Stimulated activated CD8-positive, alpha-beta memory T cell treated with anti-CD3 and anti-CD28 coated beads, Interleukin-4, amount 100 ng/mL, for 48 hours (primary cell): ENCODE measurements at places on chromosomes 1 and 21.

DNA sequence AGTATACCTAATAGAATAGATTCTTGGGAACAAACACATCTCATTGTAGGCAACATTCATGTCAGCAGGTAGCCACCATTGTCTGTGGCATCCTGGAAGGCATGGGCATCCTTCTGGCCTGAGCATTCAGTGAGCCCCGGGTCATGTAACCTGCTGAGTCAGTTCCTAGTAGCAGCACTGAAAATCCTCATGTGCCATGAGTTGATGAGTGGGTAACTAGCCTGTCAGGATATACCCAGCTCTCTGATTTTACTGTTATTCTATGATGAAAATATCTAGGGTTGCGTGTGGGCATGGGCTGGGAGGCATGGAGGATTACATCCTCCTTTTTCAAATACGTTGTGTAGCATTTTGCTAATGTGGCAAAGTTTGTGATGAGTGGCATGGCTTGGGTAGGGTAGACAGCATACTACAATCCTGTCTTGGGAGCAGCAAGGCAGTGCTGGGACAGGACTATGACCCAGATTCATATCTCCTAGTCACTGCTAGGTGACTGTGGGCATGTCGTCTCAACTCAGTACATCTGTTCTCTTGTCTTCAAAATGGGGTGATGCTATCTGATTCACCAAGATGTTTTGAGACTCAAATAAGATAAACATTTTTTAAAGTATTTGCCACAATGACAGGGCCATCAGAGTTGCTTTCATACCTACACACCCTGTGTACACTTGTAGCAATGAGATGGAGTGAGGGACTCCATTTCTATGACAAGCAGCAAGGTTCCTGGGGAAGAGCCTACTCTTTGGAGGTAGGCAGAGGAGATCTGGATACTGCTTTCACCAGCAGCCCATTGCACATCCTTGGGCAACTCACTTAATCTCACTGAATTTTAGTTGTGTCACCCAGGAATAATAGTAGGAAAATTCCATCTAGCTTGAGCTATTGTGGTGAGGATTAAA lies 62.5 kb downstream of the CD58 start:
- no peak for DNase-seq

GRCh38 chr1:151860504-151861187 lies 7.1 kb upstream of the THEM5 start:
- no peak for DNase-seq

DNA sequence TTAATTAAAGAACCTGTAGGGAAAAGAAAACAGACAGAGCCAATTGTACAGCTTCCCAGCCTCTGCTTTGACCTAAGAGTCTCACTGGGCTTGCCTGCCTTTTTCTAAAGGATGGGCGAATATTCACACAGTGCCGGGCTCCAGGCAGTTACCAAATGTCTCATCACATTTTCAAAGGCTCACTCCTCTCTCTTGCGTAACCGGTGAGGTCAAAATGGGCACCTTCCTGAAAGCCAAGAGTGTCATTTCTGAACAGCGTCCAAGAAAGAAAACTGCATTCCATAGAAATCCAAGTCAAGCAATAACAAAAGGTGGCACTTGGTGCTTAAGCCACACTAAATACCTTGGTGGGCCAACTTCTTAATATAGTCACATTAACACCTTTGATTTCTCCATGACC lies 710 bp upstream of the PALMD start:
- no peak for DNase-seq

DNA sequence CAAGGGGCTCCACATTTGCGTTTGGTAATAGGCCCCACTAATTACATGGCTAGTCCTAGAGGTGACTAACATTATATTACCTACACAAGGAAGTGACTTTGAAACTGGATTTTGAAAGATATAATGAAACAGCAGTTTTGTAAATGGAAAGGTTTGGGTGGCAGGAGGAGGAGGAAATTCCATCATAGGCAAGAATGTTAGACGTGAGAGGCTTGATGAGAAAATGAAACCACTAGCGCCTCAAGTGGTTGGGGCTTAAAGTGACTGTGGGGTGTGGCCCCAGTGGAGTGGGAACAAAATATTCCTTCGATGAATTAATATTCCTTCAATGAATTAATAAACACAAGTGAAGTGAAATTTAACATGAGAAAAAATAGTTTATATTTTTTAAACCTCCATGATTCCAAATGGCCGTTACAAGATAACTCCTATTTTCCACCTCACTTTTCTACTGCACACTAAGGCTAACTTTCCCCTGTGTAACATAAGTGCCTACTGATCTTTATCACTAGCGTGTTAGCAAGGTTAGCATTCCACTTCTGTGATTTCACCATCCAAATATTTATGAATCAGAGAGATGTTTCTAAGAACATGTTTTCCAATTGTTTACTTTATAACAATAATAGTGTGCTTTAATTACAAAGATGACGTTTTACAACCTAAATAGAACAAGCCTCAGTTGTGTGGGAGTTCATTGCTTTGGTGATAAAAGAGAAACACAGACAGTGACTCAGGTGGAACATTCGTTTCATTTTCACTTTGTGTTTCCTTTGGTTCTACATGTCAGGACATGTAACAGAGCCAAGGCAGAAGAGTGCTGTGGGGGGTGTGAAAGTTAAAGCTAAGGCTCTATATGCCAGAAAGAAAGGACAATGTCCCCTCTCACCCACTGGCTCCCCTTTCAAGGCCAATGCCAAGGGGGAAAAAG lies 12.5 kb upstream of the ATF3 start:
- peak; percentile 52 for DNase-seq

GRCh38 chr1:200970771-200971427 lies 52.6 kb downstream of the KIF21B start:
- DNase-seq, result no peak

DNA sequence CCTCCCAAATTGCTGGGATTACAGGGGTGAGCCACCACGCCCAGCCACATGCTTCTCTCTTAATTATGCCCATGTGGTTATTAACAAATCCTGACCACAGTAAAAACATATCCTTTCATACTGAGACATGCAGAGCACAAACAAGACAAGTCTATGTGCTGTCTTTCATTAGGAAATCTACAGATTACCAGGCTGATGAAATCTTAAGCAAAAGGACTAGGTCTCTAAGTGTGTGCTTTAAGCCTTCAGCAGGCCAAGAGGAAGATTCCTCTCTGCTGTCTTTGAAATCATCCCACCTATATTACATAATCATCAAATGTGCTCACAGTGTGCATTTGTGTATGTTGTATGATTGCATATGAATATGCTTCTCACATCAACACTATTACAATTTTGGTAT lies 419.3 kb downstream of the KCTD3 start:
- no peak for DNase-seq

DNA sequence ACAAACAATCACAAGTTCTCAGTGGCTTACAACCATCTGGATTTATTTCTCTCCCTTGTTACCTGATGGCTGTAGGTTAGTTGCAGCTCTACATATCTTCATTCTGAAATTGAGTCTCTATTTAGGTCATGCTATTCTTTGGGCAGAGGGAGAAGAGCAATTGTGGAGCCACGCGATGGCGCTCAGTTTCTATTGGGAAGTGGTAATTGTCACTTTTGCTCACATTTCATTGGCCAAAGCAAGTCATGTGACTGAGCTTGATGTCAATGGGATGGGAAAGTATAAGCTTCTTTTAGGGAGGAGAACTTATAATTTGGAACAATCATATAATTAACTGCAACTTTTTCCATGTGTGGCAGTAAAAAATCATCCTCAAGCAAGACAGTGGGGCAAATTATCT lies 166.5 kb downstream of the LMO4 start:
- no peak for DNase-seq

- DNase-seq, result no peak
Measured at GRCh38 chr1:8104278-8105236, 78.4 kb upstream of the ERRFI1 start.

- no peak for DNase-seq
Measured at GRCh38 chr1:234981758-234982157, 146.9 kb downstream of the TOMM20 start.

DNA sequence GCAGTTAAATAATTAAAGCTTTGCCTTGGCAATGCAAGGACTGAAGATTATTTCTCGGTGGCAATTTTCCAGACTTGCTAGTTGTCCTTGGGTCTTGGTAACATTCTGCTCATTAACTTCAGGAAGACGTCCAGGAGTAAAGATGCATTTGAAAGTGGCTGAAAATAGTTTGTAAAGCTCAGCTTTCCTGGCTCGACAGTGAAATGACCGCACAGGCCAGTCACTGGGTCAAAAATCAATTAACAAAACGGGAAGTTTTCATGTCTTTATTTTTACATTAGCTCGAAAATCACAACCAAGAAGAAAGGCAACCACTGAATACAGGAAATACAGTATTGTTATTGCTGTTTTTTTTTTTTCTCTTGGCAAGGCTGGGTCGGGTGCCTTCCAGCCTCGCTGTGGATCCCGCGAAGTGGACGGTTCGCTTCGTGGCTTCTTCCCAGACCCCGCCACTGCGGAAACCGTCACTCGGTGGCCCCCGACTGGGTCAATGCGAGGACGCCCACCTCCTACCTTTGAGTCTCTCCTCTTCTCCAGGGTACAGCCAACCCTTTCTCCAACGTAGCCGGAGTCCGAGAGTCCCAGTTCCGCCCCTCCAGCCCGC lies 479 bp upstream of the SNX7 start:
- no peak for DNase-seq

- no peak for DNase-seq
Measured at GRCh38 chr1:217136895-217137205, 413.6 kb upstream of the ESRRG start.

GRCh38 chr1:20469406-20470076 lies 16.5 kb downstream of the CAMK2N1 start:
- no peak for DNase-seq

GRCh38 chr1:64246294-64246917 lies 43.0 kb downstream of the UBE2U start:
- DNase-seq, result no peak

GRCh38 chr1:156926175-156926574 lies 5.7 kb downstream of the LRRC71 start:
- DNase-seq, result peak; percentile 80

GRCh38 chr1:109112652-109113285 lies 1.1 kb upstream of the ELAPOR1 start:
- DNase-seq, result peak; percentile 98

DNA sequence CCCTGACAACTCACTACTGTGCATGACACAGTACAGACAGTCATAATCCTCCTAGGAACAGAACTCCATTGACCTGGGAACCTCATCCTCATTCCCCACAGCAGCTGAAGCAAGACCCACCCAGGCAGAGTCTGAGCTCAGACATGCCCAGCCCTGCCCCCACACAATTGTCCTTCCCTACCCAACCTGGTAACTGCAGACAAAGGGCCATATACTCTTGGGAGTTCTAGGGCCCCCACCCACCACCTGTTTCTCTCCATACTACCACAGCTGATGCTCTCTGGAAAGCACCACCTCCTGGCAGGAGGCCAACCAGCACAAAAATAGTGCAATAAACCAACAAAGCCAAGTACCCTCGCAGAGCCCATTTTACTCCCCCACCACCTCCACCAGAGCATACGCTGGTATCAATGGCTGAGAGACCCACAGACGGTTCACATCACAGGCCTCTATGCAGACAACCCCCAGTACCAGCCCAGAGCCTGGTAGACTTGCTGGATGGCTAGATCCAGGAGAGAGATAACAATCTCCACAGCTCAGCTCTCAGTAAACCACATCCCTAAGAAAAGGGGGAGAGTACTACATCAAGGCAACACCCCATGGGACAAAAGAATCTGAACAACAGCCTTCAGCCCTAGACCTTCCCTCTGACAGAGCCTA lies 159.7 kb upstream of the CXADR start:
- no peak for DNase-seq

GRCh38 chr1:21289700-21290545 lies at the start of gene ECE1:
Gene ECE1, minus strand, starts transcription at chr1:21290463. Its CDS starts 49 bp downstream, at chr1:21290414.
- peak; percentile 61 for DNase-seq

GRCh38 chr1:91569411-91570119 lies 68.9 kb downstream of the CDC7 start:
- DNase-seq, result no peak

- DNase-seq, result no peak
Measured at GRCh38 chr1:21764615-21765423, 18.1 kb downstream of the USP48 start.

GRCh38 chr1:66624412-66625060 lies 90.6 kb downstream of the SGIP1 start:
- no peak for DNase-seq

GRCh38 chr1:15171271-15171908 lies 17.8 kb downstream of the TMEM51 start:
- DNase-seq, result no peak

- no peak for DNase-seq
Measured at GRCh38 chr1:25765136-25765922, 34.7 kb upstream of the SELENON start.

- no peak for DNase-seq
Measured at GRCh38 chr1:167683641-167684502, 37.9 kb upstream of the MPZL1 start.

GRCh38 chr21:32712043-32712442 lies 15.8 kb downstream of the SYNJ1 start:
- no peak for DNase-seq

DNA sequence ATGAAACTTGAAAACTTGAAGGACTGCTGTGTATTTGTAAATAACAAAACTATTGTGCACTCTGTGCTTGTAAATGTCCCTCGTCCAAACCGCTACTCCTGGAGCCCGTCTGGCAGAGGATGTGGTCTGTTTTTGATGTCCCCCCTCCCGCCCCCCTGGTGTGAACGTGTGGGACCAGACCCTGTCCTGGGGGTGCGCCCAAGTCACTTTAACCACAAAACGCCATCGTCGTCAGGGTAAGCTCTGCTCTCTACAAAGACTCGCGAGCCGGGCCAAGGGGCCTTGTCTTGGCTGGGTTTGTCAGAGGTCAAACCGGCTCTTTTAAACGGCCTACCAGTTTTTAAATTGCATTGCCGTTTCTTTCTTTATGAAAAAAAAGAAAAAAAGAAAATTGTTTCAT lies 87.4 kb upstream of the TMEM51 start:
- DNase-seq, result no peak

- no peak for DNase-seq
Measured at GRCh38 chr1:60173006-60173405, 99.4 kb upstream of the C1orf87 start.

DNA sequence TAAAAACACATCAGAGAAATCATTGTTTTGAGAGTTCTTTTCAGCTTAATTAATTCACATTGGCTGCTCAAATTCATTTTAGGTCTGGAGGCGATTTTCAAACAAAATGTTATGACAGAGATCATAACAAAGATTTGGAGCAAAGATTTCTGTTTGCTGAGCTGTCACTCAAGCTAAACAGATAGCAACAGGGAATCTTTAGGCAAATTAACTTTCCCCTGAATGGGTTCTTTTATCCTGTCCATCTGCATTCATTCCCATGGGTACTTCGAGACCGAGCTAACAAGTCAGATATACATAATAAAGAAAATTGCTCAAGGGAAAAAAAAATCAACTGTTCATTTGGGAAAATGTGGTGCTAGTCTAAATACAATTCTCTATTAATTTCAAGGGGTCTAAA lies 30.2 kb upstream of the CA6 start:
- no peak for DNase-seq

GRCh38 chr1:202164271-202165037 lies 4.1 kb upstream of the PTPN7 start:
- DNase-seq, result peak; percentile 78

DNA sequence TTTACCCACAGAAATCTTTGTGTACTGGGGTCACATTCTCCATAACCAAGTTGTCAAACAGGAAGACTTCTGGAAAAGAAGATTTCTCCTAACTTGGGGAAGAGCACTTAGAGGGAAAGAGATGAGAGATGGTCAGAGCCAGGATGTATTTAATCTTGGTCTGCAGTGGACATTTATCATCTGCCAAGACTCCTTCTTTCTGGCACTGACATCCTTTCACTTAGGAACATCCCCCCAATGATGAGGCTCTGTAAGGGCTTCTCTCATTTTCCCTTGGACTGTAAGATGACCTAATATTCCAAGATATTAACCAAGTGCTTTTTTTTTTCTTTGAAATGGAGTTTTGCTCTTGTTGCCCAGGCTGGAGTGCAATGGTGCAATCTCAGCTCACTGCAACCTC lies 39.3 kb upstream of the IGSF3 start:
- DNase-seq, result no peak
